Stimulated activated CD8-positive, alpha-beta memory T cell treated with anti-CD3 and anti-CD28 coated beads, Interleukin-7, amount 100 ng/mL, for 48 hours (primary cell): ENCODE measurements at places on chromosomes 16 and 17.

GRCh38 chr17:38654411-38655398 is 20.1 kb downstream of the EPOP start:
- no peak for DNase-seq

DNA sequence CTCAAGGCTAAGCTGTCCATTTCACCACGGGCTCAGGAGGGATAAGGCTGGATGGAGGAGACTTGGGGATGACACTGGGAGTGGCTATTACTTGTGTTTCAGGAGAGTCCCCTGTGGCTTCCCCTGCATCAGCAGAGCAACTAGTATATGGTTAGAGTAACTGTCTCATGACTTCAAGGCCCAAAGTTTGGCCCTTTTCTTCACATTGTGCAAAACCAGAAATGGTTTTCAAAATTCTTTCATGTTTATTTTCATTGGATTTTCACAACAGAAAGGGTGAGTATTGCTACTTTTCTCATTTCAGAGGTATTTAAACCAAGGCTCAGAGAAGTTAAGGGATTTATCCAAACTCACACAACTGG is 18.1 kb upstream of the TAC4 start:
- DNase-seq = no peak

GRCh38 chr17:42804918-42805367 is 6.3 kb downstream of the CNTD1 start:
- DNase-seq = no peak

GRCh38 chr17:74267987-74268499 is 6.0 kb upstream of the DNAI2 start:
- no peak for DNase-seq

- DNase-seq = no peak
Observed at GRCh38 chr17:9969301-9969935, 64.3 kb upstream of the RCVRN start.

GRCh38 chr17:18182110-18182977 is 1.3 kb upstream of the ALKBH5 start:
- DNase-seq = no peak

DNA sequence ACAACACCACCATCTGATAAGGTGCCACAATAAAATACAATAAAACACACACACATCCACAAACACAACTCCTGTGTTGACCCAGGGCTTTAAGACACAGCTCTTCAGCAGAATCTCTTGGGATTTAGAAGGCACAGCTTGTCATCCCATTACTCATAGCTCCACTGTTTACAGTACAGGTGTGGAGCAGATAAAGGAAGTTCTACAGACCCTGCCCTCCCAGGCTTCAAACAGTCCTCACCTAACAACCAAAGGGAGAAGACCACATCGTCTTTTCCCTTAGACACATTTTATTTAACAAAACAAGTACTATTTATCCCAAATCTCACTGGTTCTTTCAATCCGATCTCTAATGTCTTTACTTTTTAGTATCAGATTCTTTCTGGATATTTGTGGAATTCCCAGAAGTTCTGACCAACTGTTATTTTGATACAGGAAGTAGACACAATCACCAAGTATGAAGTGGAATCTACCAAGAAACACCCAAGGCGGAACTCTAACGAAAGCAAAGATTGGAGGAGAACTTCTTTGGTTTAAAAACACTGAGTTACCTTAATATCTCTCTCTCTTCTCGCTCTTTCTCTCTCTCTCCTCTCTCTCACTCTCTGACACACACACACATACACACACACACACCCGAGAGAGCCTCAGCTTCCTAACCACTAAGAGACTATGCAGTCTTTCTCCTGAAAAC is 46.1 kb downstream of the CYTH1 start:
- DNase-seq = no peak

GRCh38 chr16:80151722-80152111 is 389.1 kb upstream of the DYNLRB2 start:
- no peak for DNase-seq

DNA sequence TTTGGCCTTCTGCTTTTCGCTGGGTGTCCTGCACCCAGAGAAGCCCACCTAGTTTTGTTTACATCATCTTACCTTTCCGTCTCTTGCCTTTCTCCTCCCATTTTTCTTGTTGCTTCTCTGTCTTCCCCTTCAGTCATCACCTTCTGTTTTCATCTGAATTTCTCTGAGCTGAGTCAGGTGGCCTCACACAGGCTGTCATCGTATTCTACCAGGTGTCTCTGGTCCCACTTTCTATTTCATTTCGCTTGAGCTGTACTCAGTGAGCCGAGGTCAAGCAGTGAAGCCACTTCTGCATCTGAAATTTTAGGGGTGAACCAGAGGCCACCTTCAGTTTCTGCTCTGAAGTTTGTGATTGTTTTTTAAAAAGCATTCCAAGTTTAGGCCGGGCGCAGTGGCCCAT is 9.7 kb downstream of the CRAMP1 start:
- no peak for DNase-seq

GRCh38 chr17:43393944-43394482 is 4.8 kb upstream of the ARL4D start:
- DNase-seq = peak; percentile 83

DNA sequence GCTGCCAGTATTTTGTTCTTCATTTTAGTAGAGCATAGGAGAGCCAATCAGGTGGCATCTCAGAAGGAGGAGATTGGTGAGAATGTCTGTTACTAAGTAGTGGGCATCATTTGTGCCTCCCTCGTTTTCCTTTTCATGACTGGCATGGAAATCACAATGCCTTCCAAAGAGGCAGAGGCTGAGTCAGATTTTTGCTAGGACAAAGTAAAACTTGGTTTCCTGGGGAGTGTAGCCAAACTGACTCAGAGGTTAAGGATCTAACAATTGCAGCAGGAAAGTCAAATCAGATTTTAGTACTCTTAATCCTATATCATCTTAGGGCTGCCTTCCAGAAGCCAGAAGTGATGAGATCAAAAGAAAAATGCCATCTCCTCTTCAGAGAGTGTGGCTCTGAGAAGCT is 138.7 kb downstream of the ANKFN1 start:
- DNase-seq = no peak

DNA sequence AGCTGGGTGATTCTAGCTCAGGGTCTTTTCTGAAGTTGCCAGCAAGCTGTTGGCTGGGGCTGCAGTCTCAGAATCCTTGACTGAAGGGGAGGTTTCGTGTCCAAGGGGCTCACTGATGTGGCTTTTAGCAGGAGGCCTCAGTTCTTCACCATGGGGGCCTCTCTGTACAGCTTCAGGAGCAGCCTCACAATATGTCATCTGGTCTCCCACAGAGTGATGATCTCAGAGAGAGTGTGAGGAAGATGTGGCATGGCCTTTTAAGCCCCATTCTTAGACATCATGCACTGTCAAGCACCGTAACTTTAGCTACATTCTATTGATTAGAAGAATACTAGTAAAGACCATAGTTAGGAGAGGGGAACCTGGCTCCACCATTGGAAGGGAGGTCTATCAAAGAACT is 732.6 kb downstream of the WWOX start:
- no peak for DNase-seq

- no peak for DNase-seq
Observed at GRCh38 chr16:46757339-46758050, 9.4 kb upstream of the MYLK3 start.

GRCh38 chr16:54654429-54654828 is 276.2 kb upstream of the IRX5 start:
- no peak for DNase-seq

DNA sequence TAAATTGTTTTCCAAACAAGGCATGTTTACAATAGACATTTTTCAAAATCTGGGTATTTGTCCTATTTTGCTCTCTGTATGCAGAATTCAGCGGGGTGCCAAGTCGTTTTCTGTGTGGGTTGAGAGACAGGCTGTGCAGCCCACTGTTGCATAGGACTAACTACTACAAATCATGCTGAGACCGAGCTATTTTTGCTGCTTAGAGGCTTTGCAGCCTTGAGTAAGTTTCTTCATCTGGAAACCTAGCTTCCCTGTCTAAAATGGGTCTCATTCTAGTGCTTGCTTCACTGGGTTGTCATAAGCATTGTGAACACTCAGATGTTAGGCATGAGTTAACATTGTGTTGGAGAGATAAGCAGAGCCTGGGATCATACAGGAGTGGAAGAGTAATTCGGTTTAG is 1.3 kb downstream of the PRPSAP2 start:
- DNase-seq = no peak

DNA sequence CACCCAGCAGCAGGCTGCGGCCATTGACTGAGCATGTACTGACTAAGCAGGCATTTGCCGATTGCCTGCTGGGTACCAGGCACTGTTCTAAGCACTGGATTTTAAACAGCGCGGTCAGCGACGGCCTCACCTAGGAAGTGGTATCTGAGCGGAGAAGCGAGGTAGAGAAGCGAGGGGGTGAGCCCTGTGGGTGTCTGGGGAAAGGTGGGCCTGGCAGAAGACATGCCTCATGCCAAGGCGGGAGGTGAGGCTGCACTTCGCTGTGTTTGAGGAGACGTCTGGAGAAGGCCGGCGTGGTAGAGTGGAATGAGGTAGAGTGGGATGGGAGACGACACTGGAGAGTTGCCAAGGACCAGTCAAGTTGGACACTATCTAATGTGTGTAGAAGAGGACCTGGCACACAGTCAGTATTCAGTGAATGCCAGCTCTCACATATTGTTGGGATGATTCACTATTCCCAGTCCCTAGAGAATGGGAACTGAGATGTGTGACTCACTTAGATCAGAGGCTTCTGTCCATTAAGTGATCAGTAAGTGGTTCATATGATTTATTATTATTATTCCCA is 14.4 kb downstream of the SYCE1L start:
- no peak for DNase-seq

- no peak for DNase-seq
Observed at GRCh38 chr17:17435323-17435722, 41.5 kb upstream of the MED9 start.

GRCh38 chr16:54216268-54216667 is 70.3 kb downstream of the IRX3 start:
- no peak for DNase-seq

DNA sequence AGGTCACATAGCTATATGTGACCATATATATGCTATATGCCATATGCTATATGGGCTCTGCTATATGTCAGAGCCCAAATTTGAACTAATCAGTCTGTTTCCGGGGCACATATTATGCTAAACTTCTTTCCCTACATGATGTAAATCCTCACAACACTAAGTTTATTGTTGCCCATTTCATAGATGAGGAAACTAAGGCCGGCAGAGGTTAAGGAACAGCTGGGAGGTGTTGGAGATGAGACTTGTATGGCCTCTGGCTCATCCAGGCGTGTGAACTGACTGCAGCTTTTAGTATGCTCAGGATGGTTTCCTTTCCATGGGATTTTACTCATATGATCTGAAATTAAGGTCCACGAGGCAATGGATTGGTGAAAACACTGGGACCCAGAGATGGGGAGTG is 17.5 kb upstream of the CNOT1 start:
- no peak for DNase-seq

GRCh38 chr17:76076765-76077583 is 2.0 kb upstream of the ZACN start:
- no peak for DNase-seq

GRCh38 chr17:79330229-79330628 is 255.6 kb downstream of the ENGASE start:
- DNase-seq = no peak

- peak; percentile 74 for DNase-seq
Observed at GRCh38 chr16:637081-638018, 1.2 kb upstream of the METTL26 start.

GRCh38 chr17:28416703-28417311 is 10.8 kb upstream of the SLC46A1 start:
- no peak for DNase-seq

GRCh38 chr17:70775679-70776078 is 606.3 kb downstream of the KCNJ2 start:
- no peak for DNase-seq

DNA sequence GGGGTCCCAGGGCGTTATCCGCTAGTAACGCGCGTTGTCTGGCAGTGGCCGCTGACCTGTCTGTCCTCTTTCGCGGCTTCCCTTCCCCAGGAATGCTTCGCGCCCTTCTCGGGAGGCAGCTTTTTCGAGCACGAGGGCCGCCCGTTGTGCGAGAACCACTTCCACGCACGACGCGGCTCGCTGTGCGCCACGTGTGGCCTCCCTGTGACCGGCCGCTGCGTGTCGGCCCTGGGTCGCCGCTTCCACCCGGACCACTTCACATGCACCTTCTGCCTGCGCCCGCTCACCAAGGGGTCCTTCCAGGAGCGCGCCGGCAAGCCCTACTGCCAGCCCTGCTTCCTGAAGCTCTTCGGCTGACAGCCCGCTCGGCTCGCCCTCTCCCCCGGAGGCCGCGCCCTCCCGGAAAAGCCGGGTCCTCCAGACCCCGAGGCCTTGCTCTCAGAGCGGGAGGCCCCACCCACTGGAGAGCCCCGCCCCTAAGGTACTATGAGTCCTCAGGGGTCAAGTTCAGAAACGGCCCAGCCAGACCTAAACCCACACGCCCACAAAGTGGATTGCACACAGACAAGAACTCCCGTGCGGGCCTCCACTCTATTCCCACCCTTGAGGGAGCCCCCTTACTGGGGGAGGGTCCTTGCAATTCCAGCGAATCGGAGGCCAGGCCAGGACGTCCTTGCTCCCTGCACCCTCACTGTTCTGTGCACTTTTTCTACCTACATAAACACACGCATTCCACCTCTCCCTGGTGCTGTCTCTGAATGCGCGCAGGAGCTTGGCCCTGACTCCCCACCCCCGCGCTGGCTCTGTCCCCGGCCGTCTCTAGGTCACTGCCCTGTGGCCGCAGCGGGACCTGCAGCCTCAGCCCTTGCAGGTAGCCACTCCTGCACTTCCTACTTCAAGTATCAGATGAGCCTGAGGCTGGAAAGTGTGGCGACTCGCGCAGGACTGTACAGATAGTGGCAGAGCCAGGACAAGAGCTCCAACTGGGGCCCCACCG is 5.4 kb upstream of the SLC5A2 start:
- no peak for DNase-seq

DNA sequence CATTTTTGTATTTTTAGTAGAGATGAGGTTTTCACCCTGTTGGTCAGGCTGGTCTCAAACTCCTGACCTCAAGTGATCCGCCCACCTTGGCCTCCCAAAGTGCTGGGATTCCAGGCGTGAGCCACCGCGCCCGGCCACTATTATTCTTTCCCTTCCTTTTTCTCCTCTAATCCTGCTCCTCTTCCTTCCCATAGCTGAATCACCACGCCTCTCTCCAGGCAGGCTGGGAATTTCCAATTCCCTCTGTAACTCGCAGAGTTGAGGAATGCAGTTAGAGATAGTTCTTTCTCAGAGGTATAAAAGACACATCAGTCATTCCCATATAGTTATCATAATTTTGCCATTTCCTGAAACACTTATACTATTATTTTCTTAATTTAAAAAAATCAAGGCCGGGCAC is 11.2 kb downstream of the METTL16 start:
- no peak for DNase-seq

DNA sequence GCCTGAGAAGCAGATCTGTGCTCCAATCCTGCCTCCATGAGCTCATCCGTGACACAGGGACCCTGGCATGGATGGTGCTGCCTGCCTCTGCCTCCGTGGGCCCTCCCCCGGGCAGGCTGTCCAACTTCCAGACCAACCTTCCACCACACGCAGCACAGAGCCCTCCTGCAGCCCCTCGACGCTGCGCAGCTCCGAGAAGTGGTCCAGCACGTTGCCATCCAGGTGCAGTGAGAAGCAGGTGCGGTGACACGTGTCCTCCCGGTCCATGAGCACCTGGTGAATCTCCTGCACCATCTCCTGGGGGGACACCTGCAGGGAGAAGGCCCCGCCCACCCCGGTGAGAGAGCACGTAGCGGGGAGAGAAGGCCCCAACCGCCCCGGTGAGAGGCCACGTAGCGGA is 8.4 kb downstream of the CLUH start:
- DNase-seq = no peak

- DNase-seq = no peak
Observed at GRCh38 chr16:56894331-56894917, 29.4 kb downstream of the SLC12A3 start.

- DNase-seq = no peak
Observed at GRCh38 chr17:13513039-13513405, 88.7 kb downstream of the HS3ST3A1 start.
